A375 (cell line): ENCODE measurements at places on chromosomes 6 and 20. TPM values are rescaled to one million over a fixed set of nuclear protein-coding genes. Genes with fewer than 3 reads are reported as not detected.

SCUBE3 gene
- 0.82 and 1.0 TPM in 2 replicates for total RNA-seq

GRIK2 gene
- total RNA-seq = 5.8 and 9.0 TPM in 2 replicates

SEMG1 gene
- total RNA-seq = not detected in 2 replicates

ARFGEF2 gene
- total RNA-seq = 22.2 and 26.3 TPM in 2 replicates

CAGE1 gene
- total RNA-seq = 0.03 and 0.15 TPM in 2 replicates

TNXB gene
- 1.3 and 2.7 TPM in 2 replicates for total RNA-seq

ARFGEF3 gene
- total RNA-seq = 1.3 and 1.4 TPM in 2 replicates

SLC22A7 gene
- not detected in 2 replicates for total RNA-seq

MOXD1 gene
- 3.6 and 4.1 TPM in 2 replicates for total RNA-seq

NEU1 gene
- total RNA-seq = 15.9 and 16.8 TPM in 2 replicates

GPX5 gene
- not detected in 2 replicates for total RNA-seq

PDE7B gene
- 0.96 and 1.6 TPM in 2 replicates for total RNA-seq

SULF2 gene
- total RNA-seq = 82.1 and 82.7 TPM in 2 replicates

ID1 gene
- 813 and 881 TPM in 2 replicates for total RNA-seq

CALHM6 gene
- 0.38 and 0.82 TPM in 2 replicates for total RNA-seq

DNPH1 gene
- total RNA-seq = 133 and 159 TPM in 2 replicates

RIPOR3 gene
- total RNA-seq = 0.05 TPM in 1 of 2 replicates, not detected in the other

GNAS-AS1 gene
- 5.1 and 8.4 TPM in 2 replicates for total RNA-seq

EBF4 gene
- 0.19 and 0.37 TPM in 2 replicates for total RNA-seq

SNX14 gene
- total RNA-seq = 52.8 and 55.2 TPM in 2 replicates

HLA-DRB5 gene
- total RNA-seq = 40.7 and 40.9 TPM in 2 replicates

FLRT3 gene
- 15.0 and 17.4 TPM in 2 replicates for total RNA-seq

SLC32A1 gene
- total RNA-seq = not detected in 2 replicates

FKBP1C gene
- 0.11 TPM in 2 replicates for total RNA-seq

TREML2 gene
- 0.16 and 0.19 TPM in 2 replicates for total RNA-seq

SEL1L2 gene
- not detected in 2 replicates for total RNA-seq

PLN gene
- 0.08 and 0.29 TPM in 2 replicates for total RNA-seq

SDCBP2 gene
- total RNA-seq = 1.6 and 1.7 TPM in 2 replicates

TTI1 gene
- 35.6 and 36.3 TPM in 2 replicates for total RNA-seq

OR2B3 gene
- not detected in 2 replicates for total RNA-seq

SMLR1 gene
- total RNA-seq = not detected in 2 replicates

UNC5CL gene
- total RNA-seq = 0.53 and 1.0 TPM in 2 replicates

RPP21 gene
- 34.9 and 40.2 TPM in 2 replicates for total RNA-seq

POU3F2 gene
- 4.5 and 5.0 TPM in 2 replicates for total RNA-seq

TINAG gene
- not detected in 2 replicates for total RNA-seq

SCRT2 gene
- not detected in 2 replicates for total RNA-seq

NKX2-2 gene
- total RNA-seq = 0.41 and 1.8 TPM in 2 replicates

CYP24A1 gene
- 0.08 TPM in 1 of 2 replicates, not detected in the other for total RNA-seq

TMEM217 gene
- not detected in 2 replicates for total RNA-seq

NUP153 gene
- total RNA-seq = 26.3 and 28.7 TPM in 2 replicates

CLPSL2 gene
- not detected in 2 replicates for total RNA-seq

GLP1R gene
- total RNA-seq = not detected in 2 replicates

VNN1 gene
- total RNA-seq = 0.08 TPM in 1 of 2 replicates, not detected in the other

TAF8 gene
- total RNA-seq = 20.0 and 31.9 TPM in 2 replicates

BMP5 gene
- 0.04 and 0.05 TPM in 2 replicates for total RNA-seq

RNASET2 gene
- 16.6 and 21.7 TPM in 2 replicates for total RNA-seq

SNAP91 gene
- 0.57 and 0.93 TPM in 2 replicates for total RNA-seq

HLA-DRA gene
- total RNA-seq = 285 and 293 TPM in 2 replicates

ARMH2 gene
- total RNA-seq = not detected in 2 replicates
